ENCODE measurements at places on chromosomes 7 and 10.

DNA sequence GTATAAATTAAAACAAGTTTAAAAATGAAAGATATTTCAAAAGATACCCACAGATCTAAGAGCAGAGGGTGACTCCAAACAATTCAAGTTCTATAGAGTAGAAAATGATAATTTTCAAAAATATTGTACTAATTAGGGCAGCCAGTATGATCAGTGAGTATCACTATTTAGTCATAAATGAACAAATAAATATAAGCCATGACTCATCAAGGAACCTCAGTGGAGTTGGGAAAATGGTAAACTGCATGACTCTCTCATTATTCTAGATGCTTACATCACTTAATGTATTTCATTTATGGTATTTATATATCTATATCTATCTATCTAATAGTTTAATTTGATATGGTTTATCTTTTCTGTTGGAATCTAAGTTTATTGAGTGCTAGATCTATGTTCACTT lies 94.3 kb downstream of the THSD7A start:
- no peak for DNase-seq

- no peak for DNase-seq
Observed at GRCh38 chr7:116340201-116340847, 130.0 kb downstream of the TES start.

DNA sequence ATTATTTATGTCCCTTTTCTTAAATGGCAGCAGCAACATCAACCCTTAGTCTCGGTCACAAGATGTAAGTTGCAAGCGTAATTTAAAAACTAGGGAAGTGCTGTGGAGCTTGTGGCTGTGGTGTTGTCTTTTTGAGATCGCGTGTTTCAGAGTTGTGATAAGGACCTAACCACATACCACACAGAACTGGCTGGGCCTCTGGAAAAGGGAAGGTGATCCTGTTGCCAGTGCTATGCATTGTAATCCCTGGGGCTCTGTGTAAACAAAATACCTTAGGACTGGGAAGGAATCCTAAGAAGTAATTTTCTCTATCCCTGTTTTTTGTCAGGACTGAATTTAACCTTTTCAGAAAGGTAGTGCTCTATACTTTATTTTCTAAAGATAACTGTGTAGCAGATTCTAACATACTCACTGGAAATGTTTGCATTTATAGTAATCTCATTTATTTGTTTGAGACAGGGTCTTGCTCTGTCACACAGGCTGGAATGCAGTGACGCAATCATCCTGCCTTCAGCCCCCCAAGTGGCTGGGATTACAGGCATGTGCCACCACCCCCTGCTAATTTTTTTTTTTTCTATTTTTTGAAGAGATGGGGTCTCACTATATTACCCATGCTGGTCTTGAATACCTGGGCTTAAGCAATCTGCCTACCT lies 60.4 kb downstream of the INPP5F start:
- DNase-seq, result no peak

GRCh38 chr7:117667456-117667855 lies 187.6 kb downstream of the CFTR start:
- DNase-seq, result no peak

GRCh38 chr10:33377658-33378025 lies 43.2 kb upstream of the NRP1 start:
- no peak for DNase-seq

DNA sequence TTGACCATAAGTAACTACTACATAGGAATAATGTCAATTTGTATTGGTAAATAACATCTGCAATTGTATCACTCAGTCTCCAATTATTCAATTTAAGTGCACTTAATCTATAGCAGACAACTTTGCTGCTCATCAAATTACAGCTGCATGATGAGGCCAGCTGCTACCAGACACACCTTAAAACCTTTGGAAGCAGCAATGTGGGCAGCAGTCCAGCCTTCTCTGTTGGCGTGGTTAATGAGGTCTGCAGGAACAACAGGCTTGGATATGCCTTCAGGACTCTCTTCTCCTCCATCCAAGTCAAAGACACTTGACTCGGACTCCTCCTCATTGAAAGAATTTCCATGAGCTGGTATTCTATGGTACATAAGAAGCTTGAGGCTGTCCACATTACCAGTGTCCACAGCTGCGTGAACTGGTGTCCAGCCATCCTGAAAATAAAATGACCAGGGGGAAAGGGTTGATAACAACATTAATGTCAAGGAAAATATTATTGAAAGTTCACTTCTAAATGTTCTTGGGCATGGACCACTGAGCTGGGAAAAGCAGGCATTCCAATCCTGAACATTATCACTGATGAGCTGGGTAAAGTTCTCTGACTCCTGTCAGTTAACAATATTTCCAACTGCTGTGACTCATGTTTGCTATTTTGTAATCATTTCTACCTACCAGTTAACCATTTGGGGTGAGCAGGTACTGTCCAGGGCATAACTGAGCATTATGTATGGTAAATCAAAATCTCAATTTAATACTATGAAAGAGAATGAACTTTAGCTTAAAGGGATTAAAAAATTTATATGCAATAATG lies 95.7 kb downstream of the CTTNBP2 start:
- no peak for DNase-seq

- DNase-seq, result no peak
Observed at GRCh38 chr10:17028798-17029197, 100.8 kb downstream of the CUBN start.

DNA sequence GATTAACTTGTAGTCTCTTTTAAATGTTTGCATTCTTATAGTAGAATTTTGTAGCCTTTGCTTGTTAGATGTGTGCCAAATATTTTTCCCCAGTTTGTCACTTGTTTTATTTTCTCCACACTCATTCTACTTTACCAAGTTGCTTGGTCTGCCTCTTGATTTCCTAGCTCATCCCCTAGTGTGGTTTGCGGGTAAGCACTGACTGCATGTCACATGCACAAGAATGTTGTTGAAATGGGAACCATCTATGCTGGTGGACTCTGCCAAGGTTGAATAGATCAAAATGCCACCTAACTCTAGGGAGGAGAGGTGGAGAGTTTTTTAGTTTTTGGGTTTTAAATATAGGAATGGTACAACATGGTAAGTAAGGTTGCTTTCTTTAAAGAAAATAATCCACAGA lies 47.6 kb downstream of the FZD1 start:
- DNase-seq, result no peak

DNA sequence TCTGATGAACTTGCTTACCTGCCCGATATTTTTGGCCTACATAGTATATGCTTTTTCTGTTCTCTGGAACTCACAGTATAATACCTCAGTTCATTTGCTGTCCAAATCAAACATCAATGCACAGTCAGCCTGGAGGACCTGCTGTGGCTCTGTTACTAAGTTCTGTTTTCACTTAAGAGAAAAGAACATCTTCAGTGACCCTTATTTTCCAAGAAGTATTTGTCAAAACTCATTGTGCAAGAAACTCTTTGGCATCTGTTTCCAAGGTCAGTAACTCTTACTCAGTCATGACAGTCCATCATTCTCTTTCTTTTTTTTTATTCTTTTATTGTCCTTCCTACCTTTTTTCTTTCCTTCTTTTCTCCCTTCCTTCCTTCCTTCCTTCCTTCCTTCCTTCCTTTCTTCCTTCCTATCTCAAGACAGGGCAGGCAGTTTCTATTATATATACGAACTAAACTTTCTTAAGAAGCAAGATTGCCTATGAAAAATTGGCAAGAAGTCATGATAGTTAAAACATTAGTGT lies 37.8 kb upstream of the SEM1 start:
- DNase-seq, result no peak

Measured in activated T-cell treated with anti-CD3 and anti-CD28 coated beads for 4 hours (primary cell).